ENCODE measurements at places on chromosomes 7 and 10.

GRCh38 chr10:43692051-43692825 is 43.6 kb upstream of the ZNF32 start:
- DNase-seq: no peak

- no peak for DNase-seq
Observed at GRCh38 chr10:71878327-71879034, 27.4 kb upstream of the PSAP start.

DNA sequence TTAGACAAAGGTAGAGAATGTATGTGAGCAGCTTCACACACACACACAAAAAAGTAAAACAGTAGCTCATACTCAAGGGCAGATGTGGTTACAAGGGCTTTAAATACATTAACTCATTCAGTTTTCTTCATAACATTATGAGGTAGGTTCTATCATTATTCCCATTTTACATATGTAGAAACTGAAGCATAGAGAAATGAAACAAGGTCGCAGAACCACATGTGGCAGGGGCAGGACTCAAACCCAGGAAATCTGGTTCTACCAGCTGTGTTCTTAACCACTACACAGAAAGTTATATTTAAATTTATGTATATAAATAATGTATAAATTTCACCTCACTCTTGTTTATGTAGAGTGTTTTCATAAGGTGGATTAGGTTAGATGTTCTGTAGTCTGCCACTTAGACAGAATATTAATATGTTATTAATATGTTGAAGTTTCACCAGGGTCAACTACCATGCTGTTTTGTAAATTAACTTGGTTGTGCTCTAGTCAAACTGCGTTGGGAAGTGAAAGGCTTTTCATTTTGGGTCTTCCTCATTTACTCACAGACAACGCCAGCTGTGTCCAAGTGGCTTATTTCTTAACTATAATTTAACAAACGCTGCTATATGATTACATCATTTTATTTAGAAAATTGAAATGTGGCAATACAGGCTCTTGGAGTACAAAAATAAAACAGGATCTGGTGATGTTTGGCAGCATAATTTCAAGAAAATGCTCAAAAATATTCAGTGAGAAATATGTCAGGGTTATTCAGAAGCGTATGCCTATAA is 138.4 kb downstream of the MDFIC start:
- no peak for DNase-seq

DNA sequence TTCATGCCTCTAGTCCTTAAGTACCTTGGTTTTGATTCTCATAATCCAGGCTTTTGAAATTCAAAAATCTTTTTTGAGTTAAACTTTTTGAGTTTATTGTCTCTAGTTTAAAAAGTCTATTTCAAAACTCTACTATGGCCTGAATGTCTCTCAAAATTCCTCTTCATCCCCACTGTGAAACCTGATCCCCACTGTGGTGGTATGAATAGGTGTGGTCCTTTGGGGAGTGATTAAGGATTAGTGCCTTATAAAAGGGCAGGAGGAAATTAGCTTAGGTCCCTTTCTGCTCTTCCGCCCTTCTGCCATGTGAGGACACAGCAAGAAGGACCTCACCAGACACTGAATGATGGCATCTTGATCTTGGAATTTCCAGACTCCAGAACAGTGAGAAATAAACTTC is 44.1 kb upstream of the JAZF1 start:
- DNase-seq: no peak

GRCh38 chr10:25683344-25683743 is 250.7 kb upstream of the MYO3A start:
- DNase-seq: no peak

- DNase-seq: no peak
Observed at GRCh38 chr7:69781412-69781846, 183.2 kb downstream of the AUTS2 start.

- no peak for DNase-seq
Observed at GRCh38 chr7:146076344-146076743, 40.3 kb upstream of the CNTNAP2 start.

DNA sequence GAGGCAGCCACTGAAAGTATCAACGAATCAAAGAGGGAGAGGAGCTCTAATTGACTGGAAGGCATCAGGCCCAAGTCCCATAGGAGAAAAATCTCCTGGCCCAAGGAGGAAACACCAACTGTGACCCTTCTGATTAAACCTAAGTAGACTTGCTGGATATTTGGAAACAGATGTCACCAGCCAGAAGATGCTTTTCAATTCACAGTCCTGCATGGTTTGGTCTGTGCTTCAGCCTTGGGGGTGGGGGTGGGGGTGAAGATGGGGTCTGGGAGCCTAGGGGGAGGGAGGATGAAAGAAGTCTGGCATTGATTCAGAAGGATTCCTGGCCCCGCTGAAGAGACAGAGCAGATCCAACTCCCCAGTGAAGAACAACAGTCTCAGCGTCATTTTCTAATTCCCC is 623.7 kb downstream of the PARD3 start:
- DNase-seq: no peak

- no peak for DNase-seq
Observed at GRCh38 chr7:120114626-120115025, 158.3 kb upstream of the KCND2 start.

- DNase-seq: no peak
Observed at GRCh38 chr7:7790041-7790741, 71.8 kb upstream of the RPA3 start.

GRCh38 chr10:53898532-53898931 is 902.5 kb downstream of the PCDH15 start:
- no peak for DNase-seq

DNA sequence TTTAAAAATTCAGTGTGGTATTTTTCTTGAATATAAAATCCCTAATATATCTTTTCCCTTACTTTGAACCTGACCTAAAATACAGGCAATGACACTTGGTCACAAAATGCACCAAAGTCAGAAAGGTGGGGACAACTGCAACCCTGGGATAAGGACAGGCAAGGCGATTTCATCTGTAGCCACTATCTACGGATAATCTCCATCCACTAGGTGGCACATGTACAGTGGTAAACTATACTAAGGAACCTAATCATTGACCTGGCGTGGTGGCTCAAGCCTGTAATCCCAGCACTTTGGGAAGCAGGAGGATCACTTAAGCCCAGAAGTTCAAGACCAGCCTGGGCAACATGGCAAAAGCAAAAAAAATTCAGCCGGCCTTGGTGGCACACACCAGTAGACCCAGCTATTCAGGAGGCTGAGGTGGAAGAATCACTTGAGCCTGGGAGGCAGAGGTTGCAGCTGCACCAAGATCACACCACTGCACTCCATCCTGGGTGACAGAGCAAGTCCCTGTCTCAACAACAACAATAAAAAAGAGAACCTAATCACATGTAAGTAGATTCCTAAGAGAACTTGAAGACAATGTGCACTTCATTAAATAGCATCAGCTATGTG is 98.9 kb downstream of the KMT2C start:
- peak; percentile 21 for DNase-seq

GRCh38 chr7:122802301-122802751 is 83.9 kb downstream of the CADPS2 start:
- no peak for DNase-seq

GRCh38 chr10:64275774-64276173 is 754.6 kb downstream of the REEP3 start:
- no peak for DNase-seq

DNA sequence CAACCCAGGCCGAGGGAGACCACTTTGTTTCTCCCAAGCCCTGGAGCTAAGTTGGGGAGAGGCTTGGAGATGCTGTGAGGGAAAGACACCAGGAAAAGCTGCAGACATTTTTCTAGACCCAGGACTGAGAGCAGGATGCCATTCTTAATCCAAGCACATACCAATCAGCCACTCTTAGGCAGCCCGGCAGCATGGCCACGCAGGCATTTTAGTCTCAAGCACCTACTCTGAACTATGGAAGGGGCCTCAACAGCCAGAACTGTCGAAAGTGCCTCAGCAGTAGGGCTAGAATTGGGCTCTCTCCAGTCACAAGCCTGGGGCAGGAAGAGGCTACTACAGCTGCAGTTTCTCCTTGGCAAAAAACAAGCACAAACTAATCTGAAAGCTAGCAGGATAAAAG is 57.8 kb downstream of the GCC1 start:
- no peak for DNase-seq

DNA sequence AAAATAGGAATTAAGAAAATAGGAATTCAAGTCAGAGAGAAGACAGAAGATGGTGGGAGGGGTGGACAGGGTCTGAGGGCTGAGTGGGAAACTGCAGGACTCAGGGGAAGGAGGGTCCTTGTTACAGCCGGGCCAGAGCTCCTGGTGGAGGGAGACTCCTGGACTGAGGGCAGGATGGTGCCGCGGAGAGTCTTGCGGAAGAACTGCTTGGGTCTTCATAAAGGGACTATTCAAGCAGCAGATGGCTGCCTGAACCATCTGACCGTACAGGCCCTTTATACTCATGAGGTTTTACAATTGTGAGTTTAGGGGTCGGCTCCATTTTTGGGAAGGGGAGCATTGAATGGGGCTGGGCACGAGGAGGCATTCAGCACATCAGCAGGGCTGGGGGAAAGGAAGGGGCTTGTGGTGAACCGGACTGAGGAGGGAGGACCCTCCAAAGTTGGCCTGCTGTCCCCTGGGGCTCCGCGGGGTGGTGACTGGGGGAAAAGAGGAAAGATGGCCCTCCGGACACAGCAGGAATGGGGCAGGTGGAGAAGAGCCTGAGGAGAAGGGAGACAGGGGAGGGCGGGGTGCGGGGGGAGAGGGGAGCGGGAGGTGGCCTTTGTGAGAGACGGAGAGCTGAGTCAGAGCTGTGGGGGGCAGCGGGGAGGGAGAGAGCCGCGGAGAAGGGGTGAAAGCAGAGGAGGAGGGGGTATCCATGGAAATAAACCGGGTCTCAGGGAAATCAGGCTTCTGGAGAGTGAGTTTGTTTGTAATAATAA is 1.5 kb downstream of the FAM131B start:
- DNase-seq: no peak

DNA sequence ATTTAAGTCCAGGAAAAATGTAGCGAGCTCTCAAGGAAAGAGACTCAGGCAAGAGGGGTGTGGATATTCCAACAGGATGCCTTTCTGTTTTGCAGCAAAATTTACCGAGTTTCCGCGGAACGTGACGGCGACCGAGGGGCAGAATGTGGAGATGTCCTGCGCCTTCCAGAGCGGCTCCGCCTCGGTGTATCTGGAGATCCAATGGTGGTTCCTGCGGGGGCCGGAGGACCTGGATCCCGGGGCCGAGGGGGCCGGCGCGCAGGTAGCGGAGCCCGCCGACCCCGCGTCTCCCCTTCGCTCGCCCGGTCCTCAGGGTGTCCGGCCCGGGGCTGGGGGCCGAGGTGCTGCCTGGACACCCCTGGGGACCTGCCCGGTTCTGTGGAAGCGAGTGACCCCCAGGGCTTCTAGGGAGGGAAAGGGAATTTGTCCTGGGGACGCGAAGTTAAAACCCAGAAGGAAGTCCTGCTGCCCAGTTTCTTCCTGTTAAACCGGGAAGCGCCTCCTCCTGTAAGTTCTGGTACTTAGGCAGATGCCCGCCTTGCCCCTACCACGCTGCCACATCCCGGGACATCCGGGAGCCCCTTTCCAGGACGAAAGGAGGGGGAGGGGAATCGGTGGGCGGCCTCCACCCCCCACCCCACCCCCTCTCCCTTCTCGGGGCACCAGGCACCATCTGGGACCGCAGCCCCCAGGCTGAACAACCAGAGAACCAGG is 2.5 kb downstream of the VSTM2A start:
- DNase-seq: no peak

DNA sequence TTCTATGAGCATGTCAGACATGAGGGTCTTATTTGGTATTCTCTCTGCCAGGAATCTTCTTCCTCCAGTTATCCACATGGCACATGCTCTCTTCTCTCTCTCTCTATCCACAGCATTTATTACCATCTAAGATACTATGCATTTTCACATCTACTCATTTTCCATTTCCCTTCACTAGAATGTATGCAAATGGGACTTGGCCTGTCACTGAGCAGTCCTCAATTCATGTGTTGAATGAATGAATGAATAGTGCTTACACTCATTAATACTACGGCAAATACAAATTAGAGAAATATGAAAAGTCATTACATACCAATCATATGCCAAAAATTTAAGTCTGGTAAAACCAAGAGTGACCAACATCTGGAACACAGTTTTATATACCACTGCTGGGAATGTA is 34.0 kb downstream of the COA1 start:
- no peak for DNase-seq

DNA sequence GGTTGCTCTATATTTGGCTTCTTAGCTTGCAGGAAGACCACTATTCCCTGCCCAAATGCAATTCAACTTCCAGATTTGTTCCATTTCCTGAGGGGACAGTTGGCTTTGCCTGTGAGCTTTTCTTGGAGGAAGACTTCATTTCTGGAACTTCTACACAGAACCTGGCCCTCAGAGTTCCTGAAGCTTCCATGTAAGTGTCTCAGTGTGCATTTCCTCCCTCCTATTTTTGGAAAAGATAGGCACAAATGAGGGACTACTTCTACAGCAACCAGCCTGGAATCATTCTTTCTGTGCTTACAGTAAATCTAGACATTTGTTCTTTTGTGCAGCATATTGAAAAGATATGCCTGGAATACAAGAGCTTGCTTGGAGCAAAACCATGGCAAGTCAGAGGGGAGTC is 164.3 kb downstream of the CREB5 start:
- DNase-seq: no peak

- DNase-seq: no peak
Observed at GRCh38 chr10:83075016-83075814, 1064.1 kb upstream of the GHITM start.

DNA sequence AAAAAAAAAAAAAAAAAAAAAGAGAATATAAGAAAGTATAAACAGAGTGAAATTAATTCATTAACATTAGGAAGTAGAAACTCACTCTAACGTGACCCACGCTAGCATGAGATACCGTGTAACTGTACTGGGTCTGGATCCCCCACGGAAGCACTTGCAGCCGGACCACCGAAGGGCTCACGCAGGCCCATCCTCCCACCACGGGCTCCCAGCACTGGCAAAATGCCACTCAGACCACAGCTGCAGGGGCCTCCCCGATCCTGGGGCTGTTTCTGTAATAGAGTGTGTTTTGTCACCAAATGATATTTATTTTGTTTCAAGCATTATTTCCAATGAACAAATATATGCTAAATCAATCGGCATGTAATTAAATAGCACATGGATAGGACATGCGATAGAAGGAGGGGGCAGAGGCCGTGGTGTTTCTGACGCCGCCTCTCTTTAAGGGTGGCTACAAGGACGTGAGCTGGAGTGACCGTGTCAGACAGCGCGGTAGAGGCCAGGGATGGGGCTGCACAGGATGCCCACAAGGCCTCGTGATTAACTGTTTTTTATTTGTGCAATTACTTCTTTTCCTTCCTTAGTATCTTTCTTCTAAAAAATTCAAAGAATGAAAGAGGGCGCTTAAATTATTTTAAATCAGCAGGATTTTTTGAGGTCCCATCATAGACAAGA is 568.5 kb downstream of the PTPRN2 start:
- DNase-seq: no peak

GRCh38 chr10:13993673-13994089 is 337.0 kb downstream of the FRMD4A start:
- DNase-seq: no peak

GRCh38 chr10:101597091-101597900 is 9.2 kb downstream of the DPCD start:
- no peak for DNase-seq

- DNase-seq: no peak
Observed at GRCh38 chr10:60820093-60820754, 41.9 kb downstream of the CDK1 start.

- no peak for DNase-seq
Observed at GRCh38 chr7:133735222-133735621, 391.9 kb upstream of the LRGUK start.

GRCh38 chr10:113104047-113104446 is 154.0 kb downstream of the TCF7L2 start:
- DNase-seq: no peak
